ENCODE measurements at places on chromosomes 1 and 21.

- DNase-seq, result no peak
Observed at GRCh38 chr1:187987236-187987776, 1158.6 kb downstream of the PLA2G4A start.

DNA sequence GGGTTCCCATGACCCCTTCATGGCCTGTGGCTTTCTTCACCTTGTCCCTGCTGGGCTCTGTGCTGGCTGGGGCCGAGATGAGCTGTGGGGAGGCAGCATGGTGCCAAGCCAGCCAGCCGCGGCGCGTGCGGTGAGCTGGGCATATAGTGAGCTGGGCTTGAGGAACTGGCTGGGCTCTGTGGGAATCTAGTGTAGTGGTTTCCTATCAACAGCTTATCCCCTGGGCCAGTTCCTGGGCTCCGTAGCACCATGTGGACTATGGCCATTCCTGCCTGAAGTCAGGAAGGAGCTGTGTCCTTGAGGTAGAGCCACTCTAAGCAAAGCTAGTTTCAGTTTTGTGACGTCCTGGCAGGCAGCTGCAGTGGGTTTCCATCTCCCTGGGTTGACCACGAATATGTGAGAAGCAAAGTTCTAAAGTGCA lies 1.8 kb downstream of the NCMAP start:
- DNase-seq, result no peak

GRCh38 chr1:198798923-198799386 lies 160.1 kb downstream of the PTPRC start:
- DNase-seq, result no peak

DNA sequence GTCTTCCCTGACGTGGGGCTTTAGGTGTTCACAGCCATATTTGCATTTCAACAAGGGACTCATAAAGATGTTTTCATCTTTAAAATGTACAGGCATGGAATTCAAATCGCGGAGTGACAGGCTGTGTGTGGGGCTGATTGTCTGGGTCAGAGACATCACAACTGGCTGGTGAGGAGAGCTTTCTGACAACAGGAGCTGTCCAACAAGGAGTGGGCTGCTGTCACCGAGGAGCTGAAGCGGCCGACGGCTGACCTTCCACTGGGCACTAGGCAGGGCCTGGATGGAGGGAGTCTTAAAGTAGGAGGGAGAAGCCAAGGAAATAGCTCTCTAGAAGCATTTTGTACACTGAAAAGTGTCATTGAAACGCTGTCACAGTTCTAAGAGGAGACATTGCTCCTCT lies 30.5 kb upstream of the SCMH1 start:
- no peak for DNase-seq

DNA sequence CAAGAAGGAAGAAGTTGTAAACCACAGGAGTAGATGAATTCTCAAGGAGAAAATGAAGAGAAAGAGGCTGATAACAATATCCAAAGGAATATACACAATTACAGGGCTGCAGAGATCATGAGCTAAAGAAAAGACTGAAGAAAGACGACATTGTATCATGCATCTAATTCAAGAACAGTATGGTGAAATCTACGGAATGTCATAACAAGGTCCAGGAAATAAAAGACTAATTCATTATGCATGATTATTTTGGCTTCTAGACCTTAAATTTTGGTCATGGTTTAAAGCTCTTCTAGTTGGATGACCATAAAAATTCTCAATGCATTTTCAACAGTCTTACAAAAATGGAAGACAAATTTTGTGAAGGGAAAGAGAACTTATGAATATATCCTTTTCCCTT lies 71.7 kb downstream of the SH3GLB1 start:
- no peak for DNase-seq

DNA sequence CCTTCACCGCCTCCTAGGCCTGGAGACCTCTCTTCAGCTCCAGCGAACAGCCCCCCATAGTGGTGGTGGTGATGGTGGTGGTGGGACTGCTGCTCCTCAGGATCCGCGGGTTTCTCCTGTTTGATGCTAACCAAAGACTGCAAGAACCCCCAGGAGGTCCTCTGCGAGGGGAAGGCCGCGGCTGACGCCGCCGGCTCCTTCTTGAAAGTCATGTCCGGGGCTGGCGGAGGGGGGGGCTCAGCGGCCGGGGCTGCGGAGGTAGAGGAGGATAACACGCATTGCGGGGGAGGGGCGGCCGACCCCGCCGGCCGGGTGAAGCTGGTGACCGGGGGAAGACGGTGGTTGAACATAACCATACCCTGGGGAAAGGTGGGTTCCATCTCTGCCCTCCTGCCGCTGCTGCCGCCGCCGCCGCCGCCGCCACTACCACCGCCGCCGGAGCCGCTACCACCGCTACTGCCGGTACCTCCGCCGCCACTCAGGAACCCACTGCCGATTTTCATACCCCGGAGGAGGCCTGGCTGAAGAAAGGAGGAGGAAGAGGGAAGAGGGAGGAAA lies 554 bp downstream of the ZNF281 start:
- peak; percentile 8 for DNase-seq

- DNase-seq, result no peak
Observed at GRCh38 chr1:184389446-184389845, 2.6 kb downstream of the C1orf21 start.

DNA sequence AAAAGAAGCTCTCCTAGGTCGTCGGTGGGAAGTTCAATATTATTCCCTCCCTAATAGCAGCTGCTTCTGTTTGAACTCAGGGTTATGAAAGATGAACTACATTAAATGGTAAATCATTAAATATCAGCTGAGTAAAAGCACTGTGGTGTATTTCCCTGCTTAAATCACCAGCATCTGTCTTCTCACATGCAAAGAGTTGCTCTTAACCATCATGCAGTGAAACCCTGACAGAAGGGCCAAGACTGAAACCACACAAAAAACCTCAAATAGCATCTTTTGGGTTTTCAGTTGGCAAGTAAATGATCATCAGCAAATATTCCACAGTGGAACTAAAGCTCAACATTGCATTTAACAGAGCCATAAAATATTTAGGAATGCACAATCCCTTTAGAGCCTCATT lies 380.0 kb upstream of the ADGRL2 start:
- DNase-seq, result peak; percentile 55

- DNase-seq, result no peak
Observed at GRCh38 chr1:204725821-204726448, 40.4 kb upstream of the LRRN2 start.

GRCh38 chr1:237672748-237673147 lies 218.0 kb downstream of the ZP4 start:
- peak; percentile 44 for DNase-seq

- DNase-seq, result no peak
Observed at GRCh38 chr1:155039308-155039669, 5.7 kb downstream of the DCST1 start.
